ENCODE measurements at places on chromosomes 12 and 14.
A peak's percentile ranks its signal among the peaks of the same experiment; 100 is the strongest.

GRCh38 chr12:120259418-120260202 lies 5.9 kb downstream of the PXN start:
- no peak for DNase-seq

DNA sequence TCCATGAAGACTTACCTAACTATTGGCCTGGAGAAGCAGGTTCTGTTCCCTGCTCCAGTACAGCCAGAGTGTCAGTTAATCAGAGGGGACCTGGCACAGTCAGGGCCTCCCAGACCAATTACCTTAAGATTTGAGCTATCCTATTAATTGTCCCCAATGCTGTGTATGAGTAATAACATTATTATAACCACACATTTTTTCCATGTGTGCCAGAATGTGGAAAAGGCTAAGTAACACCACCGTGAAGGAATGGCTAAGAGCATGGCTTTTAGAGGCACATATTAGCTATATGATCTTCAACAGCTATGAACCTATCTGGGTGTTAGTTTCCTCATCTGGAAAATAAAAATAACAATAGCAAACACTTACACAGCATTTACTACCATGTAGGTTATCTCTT lies 111.1 kb upstream of the RAP1B start:
- no peak for DNase-seq

- DNase-seq = no peak
Observed at GRCh38 chr12:15984097-15984800, 73.1 kb downstream of the DERA start.

DNA sequence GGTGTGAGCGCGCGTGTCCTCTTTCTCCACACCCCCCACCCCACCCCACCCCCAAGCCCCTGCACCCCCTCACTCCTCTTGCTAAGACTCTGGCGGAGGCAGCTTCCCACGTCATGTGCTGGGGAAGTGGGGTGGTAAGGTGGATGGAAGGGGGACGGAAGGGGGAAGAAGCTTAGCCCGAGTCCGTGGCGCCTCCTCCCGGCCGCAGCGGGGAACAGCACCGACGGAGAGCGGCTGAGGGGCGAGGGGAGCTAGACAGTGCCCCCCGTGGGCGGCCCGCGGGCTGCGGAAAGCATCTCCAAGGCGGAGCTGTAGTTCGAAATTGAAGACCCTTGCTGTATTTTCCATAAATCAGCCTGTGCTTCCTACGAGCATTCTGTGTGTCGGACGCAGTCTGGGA lies 588 bp upstream of the GRIN2B start:
- no peak for DNase-seq

GRCh38 chr12:52041695-52042123 lies 9.5 kb upstream of the NR4A1 start:
- no peak for DNase-seq

DNA sequence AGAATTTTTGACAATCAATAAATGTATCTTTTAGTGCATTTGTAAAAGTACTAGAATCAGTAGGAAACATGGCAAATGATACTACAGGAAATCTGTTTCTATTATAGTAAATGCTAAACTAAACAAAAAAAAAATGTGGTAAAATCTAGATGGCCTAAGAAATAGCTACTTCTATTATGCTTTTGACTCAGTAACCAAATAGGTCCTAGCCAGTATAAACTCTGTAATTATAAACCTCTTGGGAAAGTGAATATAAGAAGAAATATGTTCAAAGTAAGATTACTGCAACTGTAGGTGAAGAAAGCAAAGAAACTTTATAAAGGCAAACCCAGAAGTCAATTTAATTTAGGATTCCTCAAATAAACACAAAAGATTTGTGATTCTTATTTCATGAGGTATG lies 581.2 kb downstream of the LRFN5 start:
- DNase-seq = no peak

- DNase-seq = no peak
Observed at GRCh38 chr12:131091976-131092691, 138.4 kb downstream of the ADGRD1 start.

DNA sequence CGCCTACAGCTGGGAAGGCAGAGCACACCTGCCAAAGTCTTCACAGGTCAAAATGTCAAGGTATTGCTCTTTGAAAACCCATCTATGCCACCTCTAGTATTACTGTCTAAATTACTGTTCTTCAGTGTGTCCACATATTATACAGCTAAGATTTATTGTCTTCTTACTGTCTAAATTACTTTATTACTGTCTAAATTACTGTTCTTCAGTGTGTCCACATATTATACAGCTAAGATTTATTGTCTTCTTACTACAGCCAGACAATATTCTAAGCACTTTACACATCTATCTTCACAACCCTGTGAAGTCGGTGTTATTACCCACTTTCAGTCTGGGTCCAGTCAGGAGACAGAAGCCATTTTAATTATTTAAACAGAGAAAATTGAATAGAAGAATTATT lies 173.9 kb downstream of the MYRFL start:
- DNase-seq = no peak

- no peak for DNase-seq
Observed at GRCh38 chr14:93566065-93566693, 135.4 kb downstream of the UNC79 start.

DNA sequence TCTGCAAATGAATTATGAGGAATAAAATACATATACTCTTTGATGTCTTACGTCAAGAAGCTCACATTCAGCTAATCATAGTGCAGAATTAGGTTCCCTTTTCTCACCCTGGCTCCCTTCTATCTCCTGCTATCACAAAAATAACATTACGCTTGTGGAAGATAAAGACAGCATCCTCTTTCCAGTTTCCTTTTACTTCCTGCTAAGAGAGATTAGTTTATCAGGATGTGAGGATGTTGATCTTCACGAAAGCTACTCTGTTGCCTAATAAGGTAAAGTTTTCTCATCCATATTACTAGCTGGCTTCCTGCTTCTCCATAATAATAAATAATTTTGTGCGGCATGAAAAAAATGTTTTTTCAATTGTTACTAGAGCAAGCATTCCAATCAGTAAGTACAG lies 217.7 kb upstream of the DCN start:
- DNase-seq = no peak

GRCh38 chr14:65156568-65157366 lies 54.5 kb upstream of the MAX start:
- DNase-seq = no peak

DNA sequence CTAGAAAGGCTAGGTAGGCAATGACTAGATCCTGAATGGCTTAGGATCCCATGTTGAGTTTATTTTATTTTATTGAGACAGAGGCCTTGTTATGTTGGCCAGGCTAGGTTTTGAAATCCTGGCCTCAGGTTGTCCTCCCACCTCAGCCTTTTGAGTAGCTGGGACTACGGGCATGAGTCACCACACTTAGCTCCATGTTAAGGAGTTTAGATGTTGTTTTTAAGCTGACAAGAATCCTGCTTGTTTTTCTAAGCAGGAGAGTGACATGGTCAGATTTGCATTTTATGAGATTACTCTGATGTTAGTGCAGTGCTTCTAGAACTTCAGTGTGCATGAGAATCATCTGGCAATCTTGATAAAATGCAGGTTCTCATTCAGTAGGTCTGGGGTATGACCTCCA lies 14.5 kb downstream of the CCDC198 start:
- DNase-seq = no peak

DNA sequence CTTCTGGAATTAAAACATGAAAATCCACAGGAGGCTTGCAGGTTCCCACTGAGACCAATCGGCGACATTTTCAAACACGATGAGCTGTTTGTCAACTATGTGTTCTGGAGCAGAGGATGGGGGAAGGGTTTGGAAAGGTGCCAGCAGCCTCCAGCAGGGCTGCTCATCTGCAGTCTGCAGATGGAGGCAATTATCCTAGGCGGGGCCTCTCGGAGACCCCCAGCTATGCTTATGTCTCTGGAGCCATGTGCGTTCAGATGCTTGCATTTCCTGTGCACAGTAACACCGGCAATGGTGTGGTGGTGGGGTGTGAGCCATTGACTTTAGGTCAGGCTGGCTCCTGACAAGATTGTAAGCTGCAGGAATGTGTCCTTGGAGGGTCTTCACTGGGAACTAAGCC lies 51.7 kb downstream of the RPH3A start:
- no peak for DNase-seq

GRCh38 chr12:67698672-67699581 lies 50.4 kb downstream of the DYRK2 start:
- peak; percentile 29 for DNase-seq

- no peak for DNase-seq
Observed at GRCh38 chr12:22231836-22232235, 102.7 kb downstream of the ST8SIA1 start.

DNA sequence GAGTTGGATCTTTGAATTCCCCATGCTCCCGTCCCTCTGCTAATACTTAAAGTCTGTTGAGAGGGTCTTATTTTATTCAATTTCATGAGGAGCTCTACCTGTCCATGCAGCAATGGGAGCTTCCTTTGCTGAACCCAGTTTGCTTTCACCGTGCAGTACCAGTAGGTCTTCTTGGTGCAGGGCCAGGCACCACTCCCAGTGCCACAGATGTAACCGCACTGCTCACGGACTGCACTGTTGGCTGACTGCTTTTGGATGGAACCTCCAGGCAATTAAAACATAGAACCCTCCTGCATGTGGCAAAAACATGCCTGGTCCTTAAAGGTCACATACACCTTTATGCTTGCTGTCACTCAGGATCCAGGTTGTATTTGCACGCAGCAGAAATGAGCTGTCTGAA lies 9.3 kb upstream of the CABP1 start:
- no peak for DNase-seq

DNA sequence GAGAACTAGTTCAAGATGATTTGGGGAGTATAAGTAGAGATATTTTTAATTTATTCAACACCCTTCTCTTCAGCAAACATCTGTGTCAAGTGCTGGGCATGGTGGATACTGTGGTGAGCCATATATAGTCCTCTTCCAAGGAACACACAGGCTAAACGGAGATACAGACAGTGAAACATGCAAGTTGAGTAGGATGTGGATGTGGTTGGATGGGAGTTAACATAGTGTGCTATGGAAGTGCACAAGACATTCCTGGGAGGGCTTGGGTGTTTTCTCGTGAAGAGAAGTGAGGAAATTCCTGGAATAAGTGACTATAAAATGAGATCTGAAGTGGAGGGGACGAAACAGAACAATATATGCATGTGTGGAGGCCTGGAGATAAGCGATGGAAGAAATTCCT lies 181.1 kb upstream of the NPAS3 start:
- no peak for DNase-seq

DNA sequence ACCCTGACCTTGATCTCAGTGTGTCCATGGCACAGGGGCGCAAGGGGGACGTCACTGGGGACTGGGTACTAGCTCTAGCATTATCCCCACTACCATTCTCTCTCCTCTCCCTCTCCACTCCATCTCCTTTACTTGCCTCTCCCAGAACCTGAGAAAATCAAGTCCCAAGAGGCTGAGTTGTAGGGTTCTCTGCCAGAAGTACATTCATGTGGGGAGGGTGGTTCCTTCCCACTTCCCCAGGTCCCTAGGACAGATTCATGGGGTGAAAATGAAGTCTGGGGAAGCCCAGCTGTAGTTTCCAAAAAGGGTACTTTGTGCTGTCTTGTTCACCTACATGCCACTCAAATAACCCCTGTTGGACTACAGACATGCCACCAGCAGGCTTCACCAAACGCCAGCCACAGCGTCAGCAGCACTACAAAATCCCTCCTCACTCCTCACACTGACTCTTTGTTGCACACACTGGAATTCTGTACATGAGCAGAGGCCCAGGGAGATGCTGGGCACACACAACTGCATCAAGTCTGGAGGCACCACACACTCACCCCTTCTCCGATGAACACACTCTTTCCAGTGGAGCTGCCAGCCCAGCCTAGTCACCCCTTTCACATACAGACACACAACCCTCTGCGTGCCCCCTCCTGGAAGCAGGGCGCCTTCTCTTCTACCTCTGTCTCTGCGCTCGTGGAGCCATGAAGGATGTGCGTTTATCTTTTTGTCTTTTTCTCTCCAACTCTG lies 6.9 kb downstream of the RARG start:
- DNase-seq = no peak

GRCh38 chr14:94498215-94498614 lies 11.1 kb downstream of the SERPINA12 start:
- no peak for DNase-seq

DNA sequence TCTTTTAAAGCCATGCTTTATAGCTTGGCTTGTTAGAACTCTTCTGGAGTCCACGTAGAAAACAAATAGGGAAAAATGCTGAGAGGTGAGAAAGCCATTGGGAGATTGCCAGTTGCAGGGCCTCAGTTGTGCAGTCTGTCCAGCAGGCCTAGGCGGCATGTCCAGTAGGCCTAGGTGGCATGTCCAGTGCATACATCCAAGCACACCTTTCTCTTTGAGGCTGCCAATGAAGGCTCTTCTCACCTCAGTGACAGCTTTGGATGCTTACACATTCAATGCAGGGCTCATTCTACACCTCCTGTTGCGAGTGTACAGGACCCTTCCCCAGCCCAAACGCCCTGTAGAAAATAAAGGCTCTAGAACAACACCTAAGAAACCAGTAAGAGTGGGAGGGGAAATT lies 13.1 kb downstream of the CDK2AP1 start:
- DNase-seq = no peak

DNA sequence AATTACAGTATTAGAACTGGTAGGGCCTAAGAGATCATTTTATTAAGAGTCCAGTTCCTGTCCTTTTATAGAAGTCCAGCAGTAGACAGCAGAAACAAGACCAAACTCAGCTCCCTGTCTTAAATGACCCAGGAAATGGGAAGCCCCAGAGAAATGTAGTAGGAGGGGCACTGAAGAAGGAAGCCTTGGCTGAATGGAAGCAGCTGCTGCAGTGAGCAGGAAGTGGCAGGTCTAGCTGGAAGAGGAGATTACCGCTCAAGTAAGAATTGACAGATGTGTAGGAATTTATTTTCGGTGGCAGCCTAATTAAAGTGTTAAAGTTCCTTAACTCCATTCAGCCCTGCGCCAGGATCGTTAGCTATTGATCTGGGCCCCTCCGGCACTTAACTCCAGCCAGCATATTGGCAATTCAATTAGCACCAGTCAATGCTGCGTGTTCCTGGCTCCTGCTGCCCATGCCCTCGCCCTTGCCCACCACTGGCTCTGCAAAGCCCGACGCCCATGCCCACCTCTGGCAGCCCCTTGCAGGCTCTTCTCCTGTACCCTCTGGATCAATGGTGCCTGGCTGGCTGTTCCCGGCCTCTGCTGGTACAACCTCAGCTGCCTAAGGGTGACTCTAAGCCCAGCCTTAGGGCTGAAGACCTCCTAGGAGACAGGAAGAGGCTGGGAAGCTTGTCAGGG lies 21.1 kb downstream of the ZFHX2 start:
- no peak for DNase-seq

GRCh38 chr14:91376547-91377477 lies 40.8 kb downstream of the CCDC88C start:
- DNase-seq = no peak

GRCh38 chr14:77848031-77848430 lies 48.1 kb downstream of the ADCK1 start:
- DNase-seq = no peak
